NCI-H446 treated with DMSO at 0.1 percent for 48 hours (cell line): ENCODE measurements at places on chromosomes 12 and 14.

GRCh38 chr14:35932659-35933159, 106.6 kb downstream of the BRMS1L start:
- DNase-seq: no peak

DNA sequence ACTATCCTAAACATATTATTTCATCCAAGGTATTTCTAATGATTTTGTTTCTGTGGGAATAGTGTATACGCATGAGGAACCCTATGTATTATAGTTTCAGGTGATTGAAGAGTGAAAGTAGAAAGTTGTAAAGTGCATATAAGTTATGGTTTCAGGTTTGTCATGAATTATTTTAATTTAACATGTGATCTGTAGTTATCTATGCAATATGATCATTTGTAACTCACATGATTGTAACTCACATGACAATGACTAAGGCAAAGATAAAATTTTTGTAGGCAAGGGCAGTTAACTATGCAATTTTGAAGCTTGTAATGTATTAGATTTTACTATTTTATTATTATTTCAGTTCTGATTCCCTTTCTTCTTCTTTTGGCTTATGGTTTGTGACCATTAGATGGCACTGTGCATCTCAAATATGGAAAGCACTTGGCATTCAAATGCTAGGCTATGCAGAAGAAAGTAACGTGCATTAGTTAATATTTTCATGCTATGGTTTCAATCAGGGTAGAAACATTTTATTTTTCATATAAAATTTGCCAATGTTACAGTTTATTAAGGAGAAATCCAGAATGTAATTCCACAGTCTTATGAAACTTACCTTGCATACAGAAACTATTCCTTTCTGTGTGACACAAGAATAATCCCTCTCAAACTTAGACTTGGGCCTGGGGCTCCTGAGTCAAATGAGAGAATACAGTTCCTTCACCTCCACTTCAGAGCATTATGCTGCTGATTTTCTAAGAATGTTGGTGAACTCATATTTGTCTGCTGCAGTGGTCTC, 15.8 kb upstream of the TMEM30B start:
- DNase-seq: no peak

- DNase-seq: no peak
Measured at GRCh38 chr12:33825442-33825841, 196.9 kb upstream of the ALG10 start.

- DNase-seq: no peak
Measured at GRCh38 chr12:114850661-114851275, 166.8 kb upstream of the TBX3 start.

DNA sequence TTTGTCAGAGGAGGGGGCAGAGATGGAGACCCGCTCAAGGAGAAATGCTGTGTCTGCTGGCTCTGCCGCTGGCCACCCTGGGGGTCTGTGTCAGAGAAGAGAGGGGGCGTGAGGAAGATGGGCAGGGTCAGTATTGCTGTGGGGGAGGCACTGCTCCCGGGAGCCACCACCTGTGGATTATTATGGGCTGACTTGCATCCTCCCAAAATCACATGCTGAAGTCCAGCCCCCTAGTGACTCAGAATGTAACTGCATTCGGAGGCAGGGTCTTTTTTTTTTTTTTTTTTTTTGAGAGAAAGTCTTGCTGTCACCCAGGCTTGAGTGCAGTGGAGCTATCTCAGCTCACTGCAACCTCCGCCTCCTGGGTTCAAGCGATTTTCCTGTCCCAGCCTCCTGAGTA, 12.3 kb downstream of the ABCD4 start:
- DNase-seq: no peak

GRCh38 chr14:99541677-99542470, 60.7 kb downstream of the CCNK start:
- DNase-seq: no peak

DNA sequence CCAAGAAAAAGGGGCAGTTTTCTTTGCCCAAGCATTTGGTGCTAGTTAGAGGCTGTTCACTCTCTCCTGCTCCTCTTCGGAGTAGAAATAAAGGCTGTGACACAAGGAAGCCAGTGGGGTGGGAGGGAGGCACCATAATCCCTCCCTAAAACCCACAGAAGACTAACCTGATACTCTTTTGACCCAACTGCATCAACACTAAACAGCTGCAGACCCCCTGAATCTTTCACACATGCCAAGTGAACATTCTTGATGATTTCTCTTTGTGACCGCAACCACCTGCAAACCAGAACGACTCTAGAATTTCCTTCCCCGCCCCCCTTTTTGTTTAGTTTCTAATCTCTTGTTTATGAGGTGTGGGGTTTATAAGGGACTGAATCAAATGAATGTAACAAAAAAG, 175.8 kb upstream of the BCL2L14 start:
- DNase-seq: no peak

GRCh38 chr12:103962493-103962892, 3.2 kb upstream of the TDG start:
- DNase-seq: no peak

- no peak for DNase-seq
Measured at GRCh38 chr12:116539361-116539771, 19.8 kb upstream of the MAP1LC3B2 start.
